Activated CD4-positive, alpha-beta T cell treated with anti-CD3 and anti-CD28 coated beads, Interleukin-2, amount 50 U/mL, for 24 hours (primary cell): ENCODE measurements at places on chromosomes 4 and X.

GRCh38 chr4:185903205-185903604 is 91.2 kb upstream of the SORBS2 start:
- no peak for DNase-seq

DNA sequence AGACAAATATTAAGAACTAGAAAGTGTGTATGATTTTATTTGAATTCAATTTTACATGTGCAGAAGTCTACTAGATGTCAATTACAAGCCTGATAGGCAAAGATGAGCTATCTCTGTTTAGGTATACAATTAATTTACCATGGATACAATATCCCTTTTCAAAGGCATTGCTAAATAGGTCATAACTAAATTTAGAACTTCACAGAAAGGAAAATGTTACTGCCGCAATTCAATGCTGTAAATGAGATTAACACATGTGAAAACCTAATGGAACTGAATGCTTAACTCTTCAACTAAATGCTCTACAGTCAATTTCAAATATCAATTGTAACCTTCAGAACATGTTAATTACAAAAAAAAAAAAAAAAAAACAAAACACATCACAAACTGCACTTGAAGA is 14.6 kb downstream of the RAP2C start:
- DNase-seq, result no peak

- no peak for DNase-seq
These were observed 315.4 kb downstream of the NR3C2 start for GRCh38 chr4:148126825-148127224.

GRCh38 chr4:19823781-19824180 is 427.9 kb upstream of the SLIT2 start:
- DNase-seq, result no peak

- no peak for DNase-seq
These were observed 95.2 kb upstream of the DKK2 start for GRCh38 chr4:107131295-107131694.

DNA sequence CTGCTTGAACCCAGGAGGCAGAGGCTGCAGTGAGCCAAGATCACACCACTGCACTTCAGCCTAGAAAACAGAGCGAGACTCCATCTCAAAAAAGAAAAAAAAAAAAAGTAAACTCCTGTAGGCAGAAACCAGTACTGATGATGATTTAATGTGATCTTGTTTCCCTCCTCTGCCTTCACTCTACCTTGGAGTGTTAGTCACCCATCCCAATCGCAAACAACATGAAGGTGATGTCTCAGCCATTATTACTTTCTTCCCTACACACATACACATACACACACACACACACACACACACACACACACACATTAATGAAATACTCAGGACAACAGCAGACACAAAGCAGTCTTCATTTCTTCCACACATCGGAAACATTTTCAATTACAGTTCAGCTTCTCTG is 15.6 kb downstream of the XKRX start:
- no peak for DNase-seq

- no peak for DNase-seq
These were observed 38.1 kb upstream of the ARSH start for GRCh38 chrX:2967998-2968909.

DNA sequence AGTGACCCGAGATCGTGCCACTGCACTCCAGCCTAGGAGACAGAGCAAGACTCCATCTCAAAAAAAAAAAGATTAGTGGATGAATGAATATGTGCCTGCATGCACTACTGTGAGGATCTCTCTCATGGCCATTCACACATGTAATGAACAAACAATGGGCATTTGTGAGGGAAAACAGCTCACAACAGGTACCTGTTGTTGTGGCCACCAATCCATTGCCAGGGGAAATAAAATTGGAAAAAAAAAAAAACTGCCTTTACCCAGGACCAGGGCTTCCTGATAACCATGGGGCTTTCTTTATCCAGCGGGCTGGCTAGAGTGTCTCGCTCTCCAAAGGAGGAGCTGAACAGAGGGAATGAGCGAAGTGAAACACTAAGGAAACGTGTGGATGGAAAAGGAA is 7.4 kb downstream of the SCD5 start:
- DNase-seq, result no peak

DNA sequence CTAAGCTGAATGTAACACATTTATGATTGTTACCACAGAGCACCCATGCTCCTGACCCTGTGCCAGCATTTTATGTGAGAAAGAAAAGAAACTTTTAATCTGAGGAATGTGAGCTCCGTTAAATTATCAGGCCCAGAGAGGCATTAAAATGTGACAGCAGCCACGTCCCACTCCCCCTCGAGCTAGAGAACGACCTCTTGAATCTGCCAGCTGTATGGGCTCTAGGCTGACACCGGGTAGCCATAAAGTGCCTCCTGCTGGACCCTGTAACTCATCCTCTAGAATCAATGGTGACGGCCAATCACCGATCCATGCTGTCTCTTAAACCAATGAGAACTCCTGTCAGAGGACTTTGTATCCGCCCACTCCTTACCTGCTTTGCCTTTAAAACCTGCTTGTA is 110.2 kb upstream of the ADRA2C start:
- no peak for DNase-seq
